ENCODE measurements at places on chromosomes 11 and 22. TPM values are rescaled to one million over a fixed set of nuclear protein-coding genes. Genes with fewer than 3 reads are reported as not detected.

DNA sequence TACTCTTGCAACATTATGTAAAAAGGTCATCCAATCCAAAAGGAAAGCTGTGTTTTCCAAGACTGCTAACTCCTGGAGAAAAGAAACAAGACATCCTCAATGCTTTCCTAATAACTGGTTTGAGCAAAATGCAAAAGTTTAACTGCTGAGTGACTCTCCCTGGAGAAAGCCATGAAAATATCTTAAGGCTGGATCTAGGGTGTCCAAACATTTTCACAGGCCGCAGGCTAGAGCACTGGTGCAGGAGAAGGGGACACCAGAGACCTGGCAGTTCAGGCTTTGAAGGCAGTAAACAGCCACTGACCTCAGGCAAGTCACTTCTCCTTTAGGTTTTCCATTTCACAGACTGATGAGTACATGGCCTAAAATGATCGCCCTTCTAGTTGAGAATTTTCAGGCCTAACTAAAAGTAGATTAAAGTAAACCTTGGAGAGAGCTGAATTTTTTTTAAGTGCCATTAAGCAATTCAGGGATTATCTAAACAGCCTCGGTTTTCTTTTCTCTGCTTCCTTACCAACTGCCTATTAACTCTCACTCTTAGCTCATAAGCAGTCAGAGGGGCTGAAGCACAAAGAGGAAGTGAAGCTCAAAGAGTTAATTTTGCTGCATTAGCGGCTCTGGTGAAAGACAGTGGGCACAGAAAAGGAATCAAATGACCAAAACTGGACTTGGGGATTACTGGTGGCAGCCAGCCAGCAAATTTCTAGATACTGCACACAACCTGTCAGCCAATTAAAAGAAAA lies 2.3 kb downstream of the CHKA start:
- DNase-seq: no peak

The CRYBB2 gene
- not detected for total RNA-seq

The LYVE1 gene
- total RNA-seq: not detected

DNA sequence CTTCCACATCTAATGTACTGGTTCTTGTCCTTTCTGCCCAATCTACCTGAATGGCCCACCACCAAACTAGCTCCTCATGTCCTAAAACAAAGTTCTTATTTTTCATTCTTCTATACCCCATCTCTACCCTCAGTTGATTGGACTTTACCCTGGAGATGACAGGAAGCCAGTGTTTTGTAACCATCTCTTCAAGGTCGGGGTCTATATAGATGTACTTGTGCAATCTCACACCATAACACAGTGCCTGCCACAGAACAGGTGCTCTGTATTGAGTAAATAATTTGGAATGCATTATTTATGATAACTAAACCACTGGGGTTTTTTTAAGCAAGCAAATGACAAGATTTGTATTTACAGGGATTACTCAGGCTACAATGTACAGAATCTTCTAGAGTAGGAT lies 76.7 kb upstream of the FAM181B start:
- no peak for DNase-seq

DNA sequence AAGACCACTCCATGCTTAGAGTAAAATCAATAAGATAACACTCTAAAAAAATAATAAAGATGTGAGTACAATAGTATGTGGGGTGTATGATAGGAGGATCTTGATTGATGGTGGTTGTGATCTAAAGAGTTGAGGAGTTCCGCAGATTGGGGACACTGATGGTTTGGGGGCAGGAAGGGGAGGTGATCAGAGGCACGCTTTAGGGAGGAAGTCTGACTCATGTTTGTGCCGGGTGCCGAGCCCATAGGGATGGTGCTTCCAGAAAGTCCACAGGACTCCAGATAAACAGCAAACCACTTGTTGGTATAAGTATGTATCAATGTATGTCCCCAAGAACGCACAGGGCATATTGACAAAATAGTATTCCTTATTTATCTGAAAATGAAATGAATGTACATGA lies 27.5 kb downstream of the LINC01488 start:
- DNase-seq: no peak

- DNase-seq: no peak
Measured at GRCh38 chr11:107660066-107660465, 51.8 kb downstream of the SLN start.

The FREY1 gene
- 1.0 TPM for total RNA-seq

The C11orf16 gene
- total RNA-seq: not detected

GRCh38 chr11:37411289-37411688 lies 813.3 kb upstream of the RAG2 start:
- no peak for DNase-seq
